ENCODE measurements at places on chromosomes 16 and 17.
A peak's percentile ranks its signal among the peaks of the same experiment; 100 is the strongest.

- no peak for DNase-seq
These were observed 8.8 kb downstream of the SLC26A11 start for GRCh38 chr17:80229011-80229410.

- no peak for DNase-seq
These were observed 175.3 kb upstream of the FAM20A start for GRCh38 chr17:68776451-68776850.

GRCh38 chr16:1812732-1813163, 13.9 kb downstream of the HAGH start:
- peak; percentile 60 for DNase-seq

- DNase-seq = no peak
These were observed 139.0 kb upstream of the PLCG2 start for GRCh38 chr16:81639931-81640680.

- no peak for DNase-seq
These were observed 226.4 kb upstream of the MAF start for GRCh38 chr16:79826732-79827475.

Measured in inflammatory macrophage treated with lipopolysaccharide for 4 hours (primary cell).